ENCODE measurements at places on chromosomes 7 and 10. TPM values are rescaled to one million over a fixed set of nuclear protein-coding genes. Genes with fewer than 3 reads are reported as not detected.

The ST8SIA6 gene
- 9.2 TPM for total RNA-seq

The TAS2R5 gene
- total RNA-seq = 0.72 TPM

The FAM3C gene
- 69.6 TPM for total RNA-seq

The C1QL3 gene
- 0.38 TPM for total RNA-seq

The CLRN3 gene
- total RNA-seq = not detected

- DNase-seq = no peak
These were observed 500.1 kb downstream of the GATA3 start for GRCh38 chr10:8554574-8554973.

GRCh38 chr10:31179091-31179680 lies 139.8 kb upstream of the ZEB1 start:
- no peak for DNase-seq

DNA sequence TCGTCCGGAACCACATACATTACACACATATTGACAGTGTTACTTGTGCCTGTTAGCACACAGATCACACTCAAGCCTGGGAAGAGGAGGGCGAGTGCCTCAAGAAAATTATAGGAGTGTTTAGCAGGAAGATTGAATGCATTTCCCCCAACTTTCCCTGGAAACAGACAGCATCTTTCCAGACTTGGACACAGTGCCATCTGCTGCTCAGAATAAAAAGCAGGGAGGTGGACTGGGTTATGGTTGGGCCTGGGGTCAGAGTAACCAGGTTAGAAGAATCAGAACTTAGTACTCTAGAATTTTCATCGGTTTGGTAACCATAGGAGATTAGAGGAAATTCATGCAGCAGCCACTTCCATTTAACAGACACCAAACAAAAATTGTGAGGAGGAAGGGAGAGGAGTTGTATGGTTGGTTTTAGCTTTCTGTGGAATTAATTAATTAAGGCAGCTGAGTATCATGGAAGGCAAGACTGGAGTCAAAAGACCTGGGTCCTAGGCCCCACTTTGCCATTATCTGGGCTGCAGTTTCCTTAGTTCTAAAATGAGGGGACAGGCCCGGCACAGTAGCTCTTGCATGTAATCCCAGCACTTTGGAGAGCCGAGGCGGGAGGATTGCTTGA lies 43.4 kb upstream of the OPTN start:
- DNase-seq = no peak

GRCh38 chr7:124444696-124445480 lies 320.7 kb downstream of the GPR37 start:
- no peak for DNase-seq

Measured in right cardiac atrium (tissue), 5 donors.